ENCODE measurements at places on chromosomes 6 and 20.

GRCh38 chr20:59331721-59332329, 31.4 kb downstream of the EDN3 start:
- DNase-seq, result no peak

- DNase-seq, result no peak
Measured at GRCh38 chr6:107103082-107103481, 12.2 kb downstream of the BEND3 start.

DNA sequence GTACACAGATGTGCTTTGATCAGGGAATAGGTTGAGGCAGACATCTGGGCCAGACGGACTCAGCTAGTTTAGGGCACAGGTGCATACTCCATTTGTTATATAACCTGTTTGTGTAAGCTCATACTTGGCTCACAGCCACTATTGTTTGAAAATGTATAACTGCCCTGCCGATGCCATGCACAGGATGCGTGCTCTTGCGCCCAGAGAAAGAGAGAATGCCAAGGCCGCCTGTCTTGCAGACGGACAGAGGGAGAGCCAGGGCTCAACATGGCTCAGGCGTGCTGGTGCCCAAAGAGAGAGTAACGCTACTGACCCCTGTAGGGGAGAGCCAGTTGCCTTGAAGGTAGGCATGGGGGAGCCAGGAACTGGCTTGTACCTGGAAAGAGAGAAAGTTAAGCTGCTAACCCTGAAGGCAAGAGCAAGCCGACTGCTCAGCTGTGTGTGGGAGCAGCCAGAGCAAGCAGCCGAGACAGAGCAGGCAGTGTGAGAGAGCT, 57.7 kb downstream of the FAM229B start:
- no peak for DNase-seq

GRCh38 chr20:16491294-16491905, 81.8 kb downstream of the KIF16B start:
- DNase-seq, result no peak

DNA sequence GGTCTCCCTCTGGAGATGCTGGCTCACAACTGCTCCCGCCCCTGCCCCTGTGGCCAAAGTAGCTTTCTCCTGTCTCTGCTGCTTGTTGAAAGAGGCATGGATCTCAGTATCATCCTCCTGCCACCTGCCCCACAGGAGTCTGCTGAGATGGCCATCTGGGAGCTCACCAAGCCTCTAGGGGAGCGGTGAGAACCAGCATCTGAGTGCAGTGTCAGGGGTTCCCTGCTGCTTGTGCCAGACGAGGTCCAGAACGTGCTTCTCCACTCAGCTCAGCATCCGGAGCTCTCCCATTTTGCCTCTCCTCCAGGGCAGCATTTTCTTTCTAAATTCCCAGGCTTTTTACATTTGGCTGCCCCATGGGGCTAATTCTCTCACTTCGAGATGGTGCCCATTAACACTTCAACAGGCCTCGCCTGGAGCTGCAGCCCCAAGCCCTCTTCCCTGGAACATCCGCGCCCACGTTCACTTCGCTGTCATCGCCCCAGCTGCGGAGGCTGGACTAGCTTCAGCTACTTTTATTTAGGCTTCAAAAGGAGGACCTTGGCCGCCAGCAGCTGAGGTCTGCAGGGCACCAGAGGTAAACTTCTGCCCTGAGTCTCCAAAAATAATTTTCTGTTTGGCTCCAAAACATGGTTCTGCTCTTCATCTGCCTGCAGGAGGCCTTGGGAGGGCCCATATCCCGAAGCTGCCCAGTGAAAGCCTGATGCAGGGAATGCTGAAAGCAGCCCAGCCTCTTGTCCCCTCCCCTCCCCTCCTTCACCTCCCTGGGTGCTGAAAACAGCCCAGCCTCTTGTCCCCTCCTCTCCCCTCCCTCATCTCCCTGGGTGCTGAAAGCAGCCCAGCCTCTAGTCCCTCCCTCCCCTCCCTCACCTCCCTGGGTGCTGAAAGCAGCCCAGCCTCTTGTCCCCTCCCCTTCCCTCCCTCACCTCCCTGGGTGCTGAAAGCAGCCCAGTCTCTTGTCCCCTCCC, 25.2 kb upstream of the MLN start:
- DNase-seq, result no peak

GRCh38 chr20:2835331-2835796, 5.1 kb downstream of the PCED1A start:
- DNase-seq, result no peak

DNA sequence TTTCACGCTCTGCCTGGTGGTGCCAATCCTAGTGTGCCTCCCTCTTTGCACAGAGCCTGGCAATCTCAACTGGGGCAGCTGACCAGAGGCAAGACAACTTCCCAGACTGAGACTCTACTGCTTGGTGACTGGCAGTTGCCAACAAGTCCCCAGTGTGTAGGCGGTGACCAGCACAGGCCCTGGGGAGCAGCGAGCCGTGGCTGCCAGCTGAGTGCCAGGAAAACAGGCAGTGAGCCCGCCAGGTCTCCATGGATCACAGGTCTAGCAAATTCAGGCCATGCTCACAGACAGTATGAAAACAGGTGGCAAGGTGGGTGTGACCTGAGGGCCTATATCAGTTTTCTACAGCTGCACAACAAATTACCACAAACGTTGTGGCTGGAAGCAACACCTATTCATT, 289.9 kb downstream of the KIF16B start:
- DNase-seq, result no peak

DNA sequence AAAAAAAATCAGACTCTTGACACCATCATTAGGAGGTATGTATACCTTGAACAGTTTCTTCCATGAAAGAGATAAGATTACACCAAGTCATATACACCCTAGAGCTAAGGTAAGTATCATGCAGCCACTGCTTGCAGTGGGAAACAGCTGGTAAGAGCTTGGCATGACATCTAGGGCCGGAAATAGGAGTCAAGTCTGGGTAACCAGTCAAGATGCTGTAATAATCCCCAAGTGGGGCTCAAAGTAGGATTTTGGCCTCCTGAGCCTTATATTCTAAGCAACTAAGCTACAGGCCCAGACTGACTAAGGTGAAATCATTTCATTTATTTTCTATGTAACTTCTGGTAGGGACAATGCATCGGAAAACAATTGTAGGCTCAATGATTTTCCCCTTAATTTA, 23.9 kb downstream of the TRERF1 start:
- no peak for DNase-seq

GRCh38 chr6:127972815-127973214, 72.0 kb upstream of the THEMIS start:
- no peak for DNase-seq

GRCh38 chr6:56803594-56803993, 151.3 kb upstream of the BEND6 start:
- DNase-seq, result no peak

DNA sequence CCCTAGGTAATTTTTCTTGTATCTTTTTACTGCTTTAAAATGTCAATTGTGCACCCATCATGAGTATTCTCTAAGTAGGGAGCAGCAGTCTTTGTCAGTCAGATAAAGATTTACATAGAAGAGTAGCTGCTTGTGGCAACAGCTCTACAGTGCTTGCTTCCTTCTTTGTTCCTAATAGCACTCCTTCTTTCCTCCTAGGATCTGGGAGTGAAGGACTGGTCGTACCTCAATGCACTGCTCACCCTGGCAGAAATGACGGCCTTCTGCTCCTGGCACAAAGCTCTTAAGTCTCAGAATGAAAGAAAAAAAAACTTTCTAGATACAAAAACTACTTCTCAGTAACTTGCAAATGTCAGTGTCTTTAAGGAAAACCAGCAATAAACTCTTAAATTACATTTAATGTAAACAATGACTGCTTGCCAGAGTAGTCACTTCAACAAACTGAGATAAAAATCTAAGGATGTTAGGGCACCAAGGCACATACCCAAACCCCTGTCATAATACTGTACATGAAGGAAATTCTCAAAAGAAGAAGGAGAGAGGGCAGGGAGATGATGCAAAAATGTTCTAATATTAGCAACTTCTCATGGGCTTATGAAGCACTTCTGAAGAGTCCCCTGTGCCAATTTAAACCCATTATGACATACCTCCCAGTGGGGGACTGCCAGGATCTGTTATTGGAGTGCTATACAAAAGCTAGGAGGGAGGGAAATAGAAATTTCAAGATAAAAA, 34.0 kb downstream of the NCOA6 start:
- DNase-seq, result no peak

- no peak for DNase-seq
Measured at GRCh38 chr6:170124836-170125235, 166.0 kb downstream of the DLL1 start.

- no peak for DNase-seq
Measured at GRCh38 chr6:141783585-141783984, 349.1 kb upstream of the GJE1 start.

GRCh38 chr20:7893014-7893730, 47.1 kb downstream of the HAO1 start:
- DNase-seq, result no peak

DNA sequence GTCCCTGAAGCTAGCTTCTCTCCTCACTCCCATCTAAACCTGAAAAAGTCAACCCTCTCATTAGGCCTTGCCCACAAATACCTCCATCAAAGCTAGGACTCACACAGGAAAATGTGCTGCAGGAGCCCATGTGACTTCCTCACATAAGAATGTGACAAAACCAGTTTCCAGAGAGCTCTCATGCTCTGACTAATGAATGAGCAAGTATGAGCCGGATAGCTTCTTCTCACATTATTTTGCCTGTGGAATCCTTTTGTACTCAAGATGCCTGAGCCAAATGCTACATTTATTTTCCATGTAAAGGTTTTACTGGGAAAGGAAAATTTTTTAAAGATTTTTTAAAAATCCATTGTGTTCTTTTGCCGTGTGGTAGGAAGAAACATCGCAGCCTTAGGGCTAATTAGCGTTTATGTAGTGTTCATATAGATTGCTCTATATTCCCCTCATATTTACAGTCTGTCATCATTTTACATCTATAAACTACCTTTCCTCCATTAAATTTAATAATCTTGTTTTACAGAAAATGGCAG, 68.6 kb upstream of the CCN6 start:
- no peak for DNase-seq

GRCh38 chr20:17835240-17835933, 133.2 kb downstream of the SNX5 start:
- no peak for DNase-seq

- DNase-seq, result peak; percentile 46
Measured at GRCh38 chr6:134097114-134097707, 44.8 kb upstream of the SLC2A12 start.

DNA sequence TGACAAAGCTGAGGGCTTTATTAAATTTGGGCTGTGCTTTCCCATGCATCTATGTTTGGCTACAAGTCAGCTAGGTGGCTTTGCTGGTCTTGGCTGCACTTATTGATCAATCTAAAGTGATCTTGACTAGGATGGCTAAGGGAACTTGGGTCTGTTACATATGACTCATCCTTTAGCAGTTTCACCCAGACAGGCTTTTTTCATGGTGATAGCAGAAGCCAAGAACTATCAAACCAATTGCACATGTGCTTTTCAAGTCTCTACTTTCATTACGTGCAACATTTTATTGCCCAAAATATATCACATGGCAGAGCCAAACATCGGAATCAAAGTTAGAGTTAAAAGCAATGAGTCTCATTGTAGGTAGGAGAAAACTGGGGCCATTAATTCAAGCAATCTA, 626.3 kb downstream of the TENT5A start:
- no peak for DNase-seq

- no peak for DNase-seq
Measured at GRCh38 chr6:41970436-41970846, 28.8 kb upstream of the CCND3 start.

DNA sequence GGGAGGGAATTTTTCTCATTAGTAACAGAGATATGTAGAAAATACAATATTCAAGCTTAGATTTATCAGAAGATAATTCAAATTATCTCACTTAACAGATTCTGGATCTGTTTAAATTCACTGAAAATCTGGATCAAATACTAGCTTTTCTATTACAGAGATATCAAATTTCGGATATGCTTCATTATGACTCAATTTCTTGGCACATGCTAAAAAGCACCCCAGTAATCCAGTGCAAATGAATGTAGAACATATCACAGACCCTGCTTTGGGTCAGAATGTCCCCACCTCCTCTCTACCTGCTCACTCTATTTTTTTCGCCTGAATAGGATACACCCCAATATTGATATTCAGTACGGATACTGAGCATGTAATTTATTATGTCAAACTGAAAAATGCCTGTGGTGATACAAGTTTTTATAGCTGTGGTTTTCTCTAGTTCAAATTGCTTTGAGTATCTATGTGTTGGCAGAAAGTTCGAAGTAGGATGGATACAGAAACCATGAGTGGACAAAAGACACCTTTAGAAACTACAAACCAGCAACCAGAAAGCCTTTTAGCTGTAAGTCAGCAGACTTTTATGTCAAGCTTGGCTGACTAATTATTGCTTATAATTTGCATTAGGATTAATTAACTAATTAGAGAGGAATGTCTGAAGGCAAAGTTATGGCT, 290.0 kb downstream of the TFAP2B start:
- no peak for DNase-seq

GRCh38 chr6:142644866-142645265, 300.1 kb downstream of the HIVEP2 start:
- DNase-seq, result no peak

DNA sequence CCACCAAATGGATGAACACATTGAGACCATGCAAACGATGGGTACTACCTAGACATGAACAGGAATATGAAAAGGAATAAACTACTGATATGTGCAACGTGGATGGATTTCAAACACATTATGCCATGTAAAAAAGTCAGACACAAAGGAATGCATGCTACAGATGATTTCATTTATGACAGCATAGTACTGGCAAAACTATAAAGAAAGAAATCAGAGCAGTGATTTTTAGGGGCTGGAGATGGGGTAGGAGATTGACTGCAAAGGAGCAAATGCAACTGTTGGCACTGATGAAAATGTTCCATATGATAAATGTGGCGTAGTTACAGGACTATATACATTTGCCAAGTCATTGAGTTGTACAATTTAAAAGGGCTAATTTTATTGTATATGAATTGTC, 13.4 kb upstream of the COL12A1 start:
- DNase-seq, result no peak

GRCh38 chr20:63778034-63778752, 38.6 kb downstream of the SLC2A4RG start:
- no peak for DNase-seq

DNA sequence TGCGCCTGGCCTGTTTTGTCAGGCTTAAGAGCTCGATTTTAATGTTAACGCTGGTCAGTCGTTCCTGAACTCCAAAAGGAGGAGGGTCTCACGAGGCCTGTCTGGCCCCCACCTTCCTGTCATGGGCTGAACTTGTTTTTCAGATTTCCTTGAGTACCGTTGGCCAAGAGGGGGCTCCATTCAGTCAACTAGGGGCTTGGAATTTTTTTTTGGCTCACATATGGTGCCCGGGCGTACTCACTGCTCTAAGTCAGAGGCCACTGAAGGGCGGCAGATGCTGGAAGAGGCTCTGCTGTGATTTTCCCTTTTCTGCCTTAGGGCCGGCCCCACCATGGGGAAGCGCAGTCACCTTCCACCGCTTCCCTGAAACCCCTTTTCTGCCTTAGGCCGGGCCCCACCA, 6.9 kb upstream of the BIRC7 start:
- no peak for DNase-seq

DNA sequence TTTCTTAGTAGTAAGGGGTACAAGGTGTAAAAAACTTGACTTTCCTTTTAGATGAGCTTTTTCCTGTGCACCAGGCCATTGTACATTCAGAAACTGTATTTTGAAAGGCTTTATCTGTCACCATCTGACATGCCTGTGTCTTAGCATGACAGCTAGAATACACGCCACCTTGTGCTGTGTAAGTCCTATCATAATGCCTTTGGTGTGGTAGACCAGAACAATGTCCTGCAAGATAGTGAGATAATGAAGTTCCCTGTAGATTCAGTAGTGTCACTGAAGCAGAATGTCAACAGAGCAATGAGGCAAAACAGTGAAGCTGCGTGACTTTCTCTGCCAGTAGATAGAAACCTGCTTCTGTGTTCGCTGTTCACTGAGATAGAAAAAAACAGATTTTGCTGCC, 105.8 kb downstream of the JAG1 start:
- peak; percentile 29 for DNase-seq

Data from T-helper 1 cell (primary cell).